Hypothalamus (tissue), 51 donors: ENCODE measurements at places on chromosomes 5 and 9.

DNA sequence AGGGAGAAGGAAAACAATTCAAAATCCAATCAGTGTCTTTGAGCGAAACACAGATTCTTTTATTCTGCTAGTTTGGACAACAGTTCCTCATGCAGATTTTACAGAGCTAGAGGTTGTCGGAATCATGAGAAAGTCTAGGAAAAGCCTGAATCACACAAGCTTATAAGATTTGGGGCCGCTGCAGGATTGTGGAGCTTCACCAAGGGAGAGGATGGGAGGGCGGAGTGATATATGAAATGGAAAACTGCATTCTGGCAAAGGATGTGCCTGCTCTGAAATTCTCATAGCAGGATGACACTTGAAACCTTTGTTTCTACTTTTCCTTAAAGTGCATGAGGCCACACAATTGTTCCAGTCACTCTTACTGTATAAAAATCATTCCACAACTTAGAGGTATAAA is 134.3 kb downstream of the OR2K2 start:
- DNase-seq: no peak

DNA sequence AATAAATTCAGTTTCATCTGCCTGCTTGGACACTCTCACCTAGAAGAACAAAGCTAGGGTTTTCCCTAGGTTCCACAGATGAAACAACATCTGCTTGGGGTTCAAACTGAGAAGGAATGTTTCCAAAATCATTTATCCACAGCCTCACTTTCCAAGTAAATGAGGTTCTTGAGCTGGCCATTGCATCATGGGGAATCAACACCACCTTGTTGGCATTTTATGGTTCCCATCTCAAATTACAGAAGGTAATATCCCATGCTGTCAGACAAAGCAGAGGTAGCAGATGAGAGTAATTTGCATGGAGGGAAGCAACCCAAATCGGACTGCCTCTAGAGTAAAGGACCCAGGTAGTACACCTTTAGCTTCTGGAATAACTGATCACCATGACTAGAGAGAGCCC is 10.5 kb upstream of the NR4A3 start:
- no peak for DNase-seq

DNA sequence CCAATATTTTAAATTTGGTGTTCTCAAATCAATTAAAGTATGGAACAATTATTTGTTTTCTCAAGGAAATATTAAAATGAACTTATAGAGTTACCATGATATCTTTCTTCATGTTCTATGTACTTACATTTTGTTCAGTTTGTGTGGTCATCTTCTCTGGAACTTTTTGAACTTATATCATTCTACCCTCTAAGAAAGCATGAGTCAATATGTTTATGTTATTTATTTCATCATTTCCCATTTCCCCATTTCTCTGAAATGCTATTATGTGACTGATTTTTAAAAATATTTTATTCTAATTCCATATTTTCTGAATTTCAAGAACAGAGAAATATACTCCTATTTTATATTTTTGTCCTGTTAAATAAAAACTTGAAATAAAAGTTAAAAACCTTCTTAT is 123.5 kb upstream of the ACOT12 start:
- DNase-seq: no peak

- no peak for DNase-seq
These were observed 395.3 kb downstream of the OSTF1 start for GRCh38 chr9:75483636-75484035.

- no peak for DNase-seq
These were observed 50.3 kb downstream of the RXRA start for GRCh38 chr9:134376386-134377142.

DNA sequence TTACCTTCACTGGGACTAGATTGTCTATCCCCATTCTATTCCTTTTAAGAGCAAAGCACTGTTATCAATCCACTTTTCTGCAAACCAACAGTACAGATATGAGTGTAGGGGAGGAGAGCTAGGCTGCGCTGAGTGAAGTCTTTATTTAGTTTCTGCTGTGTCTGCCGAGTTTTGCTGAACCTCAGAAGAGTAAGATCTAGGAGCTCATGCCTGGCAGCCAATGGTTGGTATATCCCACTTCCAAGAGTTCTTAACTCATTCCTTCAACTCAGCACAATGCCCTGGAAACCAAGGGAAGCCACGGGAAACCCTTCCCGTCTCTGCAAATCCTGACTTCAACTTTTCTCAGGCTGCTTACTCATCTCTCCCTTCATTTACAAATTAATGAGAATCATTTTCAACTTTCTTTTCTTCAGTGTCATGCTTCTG is 58.0 kb upstream of the JAK2 start:
- DNase-seq: no peak

GRCh38 chr9:88691811-88692210 is 156.8 kb downstream of the NXNL2 start:
- DNase-seq: no peak

- DNase-seq: peak; percentile 6
These were observed 7.9 kb downstream of the GABRP start for GRCh38 chr5:170791325-170791954.

DNA sequence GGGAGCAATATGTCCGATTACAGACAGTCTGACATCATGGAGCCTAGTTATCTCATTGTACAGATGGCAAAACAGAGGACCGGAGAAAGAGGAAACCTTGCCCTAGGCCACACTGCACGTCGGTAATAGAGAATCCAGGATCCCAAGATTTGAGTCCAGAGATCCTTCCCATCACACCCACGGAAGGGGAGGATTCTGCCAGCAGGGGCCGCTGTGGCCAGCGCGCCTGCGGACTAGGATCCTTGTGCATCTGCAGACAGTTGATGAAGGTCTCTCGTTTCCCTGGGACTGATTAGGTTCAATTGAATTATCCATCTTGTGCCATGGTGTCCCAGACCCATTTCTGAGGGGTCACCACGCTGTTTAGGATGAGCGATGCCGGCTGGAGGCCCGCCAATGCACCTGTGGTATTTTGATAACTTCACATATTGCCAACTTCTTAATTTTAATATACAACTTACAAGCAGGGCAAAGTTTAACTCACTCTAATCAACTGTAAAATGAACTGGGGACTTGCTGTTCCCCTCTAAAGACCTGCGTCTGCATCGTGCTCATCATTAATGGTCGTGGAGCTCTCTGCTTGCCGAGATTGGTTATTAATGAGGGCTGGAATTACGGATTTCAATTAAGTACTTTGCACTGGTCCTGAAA is 592.7 kb upstream of the BRINP1 start:
- no peak for DNase-seq

GRCh38 chr5:136743052-136743451 is 377.7 kb upstream of the TRPC7 start:
- DNase-seq: no peak

- no peak for DNase-seq
These were observed 231.3 kb downstream of the NPR3 start for GRCh38 chr5:32942225-32942989.

DNA sequence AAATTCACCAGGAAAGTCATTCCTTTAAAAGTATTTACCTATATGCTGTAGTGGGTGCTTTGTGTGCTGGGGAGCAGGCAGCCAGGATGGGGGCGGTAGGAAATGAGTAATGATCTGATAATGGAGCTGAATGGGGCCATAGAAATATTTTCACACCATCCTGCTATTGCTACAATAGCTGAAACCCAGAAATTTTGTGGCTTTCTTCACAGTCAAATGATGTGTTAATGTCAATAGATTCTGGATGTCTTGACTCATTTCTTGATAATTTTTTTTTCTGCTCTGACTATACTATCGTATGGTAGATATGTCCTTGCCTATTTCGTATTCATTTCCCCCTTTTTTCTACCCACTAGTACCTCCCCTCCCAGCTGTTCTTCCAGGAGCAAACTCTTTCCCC is 59.5 kb downstream of the RORB start:
- no peak for DNase-seq

DNA sequence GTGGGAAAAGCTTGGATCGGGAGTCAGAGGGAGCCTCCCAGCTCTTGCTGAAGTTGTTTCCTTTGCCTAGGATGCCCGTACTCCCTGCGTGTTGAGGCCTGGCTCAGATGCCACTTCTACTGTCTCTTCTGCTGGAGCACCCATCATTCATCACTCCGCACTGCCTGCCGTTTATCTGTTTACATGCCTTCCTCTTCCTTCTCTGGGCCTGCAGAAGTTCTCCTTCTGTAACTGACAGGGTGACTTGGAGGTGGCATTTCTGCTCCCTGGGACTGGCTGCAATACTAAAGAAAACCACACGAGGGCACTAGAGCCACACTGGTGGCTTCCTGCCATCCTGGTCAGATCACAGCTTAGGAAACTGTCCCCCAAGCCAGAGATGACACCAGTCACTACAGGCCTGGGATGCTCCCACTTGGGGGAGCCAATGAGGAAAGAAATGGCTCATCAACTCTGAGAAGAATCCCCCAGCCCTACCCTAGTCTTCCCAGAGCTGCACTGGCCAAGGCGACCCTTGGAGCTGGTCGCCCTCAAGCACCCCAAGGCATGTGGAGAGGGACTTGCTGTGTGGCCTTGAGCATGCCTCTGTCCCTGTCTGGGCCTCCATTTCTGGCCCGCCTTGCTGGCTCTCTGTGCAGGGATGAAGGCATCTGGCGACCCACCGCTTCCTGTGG is 9.7 kb upstream of the SLC25A51 start:
- peak; percentile 79 for DNase-seq

DNA sequence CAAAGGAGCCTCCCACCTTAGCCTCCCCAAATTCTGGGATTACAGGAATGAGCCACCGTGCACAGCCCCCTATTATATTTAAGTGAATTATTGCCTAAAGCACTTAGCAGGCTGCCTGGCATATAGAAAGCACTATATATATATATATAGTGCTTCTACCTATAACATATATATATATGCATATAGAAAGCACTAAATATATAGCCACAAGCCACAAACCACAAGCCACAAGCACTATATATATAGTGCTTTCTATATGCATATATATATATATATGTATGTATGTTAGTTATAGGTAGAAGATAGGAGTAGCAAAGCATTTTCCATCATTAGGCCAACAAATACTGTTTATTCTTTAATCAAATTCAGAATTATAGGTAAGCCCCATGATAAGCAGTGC is 185.8 kb downstream of the CWC27 start:
- DNase-seq: no peak

DNA sequence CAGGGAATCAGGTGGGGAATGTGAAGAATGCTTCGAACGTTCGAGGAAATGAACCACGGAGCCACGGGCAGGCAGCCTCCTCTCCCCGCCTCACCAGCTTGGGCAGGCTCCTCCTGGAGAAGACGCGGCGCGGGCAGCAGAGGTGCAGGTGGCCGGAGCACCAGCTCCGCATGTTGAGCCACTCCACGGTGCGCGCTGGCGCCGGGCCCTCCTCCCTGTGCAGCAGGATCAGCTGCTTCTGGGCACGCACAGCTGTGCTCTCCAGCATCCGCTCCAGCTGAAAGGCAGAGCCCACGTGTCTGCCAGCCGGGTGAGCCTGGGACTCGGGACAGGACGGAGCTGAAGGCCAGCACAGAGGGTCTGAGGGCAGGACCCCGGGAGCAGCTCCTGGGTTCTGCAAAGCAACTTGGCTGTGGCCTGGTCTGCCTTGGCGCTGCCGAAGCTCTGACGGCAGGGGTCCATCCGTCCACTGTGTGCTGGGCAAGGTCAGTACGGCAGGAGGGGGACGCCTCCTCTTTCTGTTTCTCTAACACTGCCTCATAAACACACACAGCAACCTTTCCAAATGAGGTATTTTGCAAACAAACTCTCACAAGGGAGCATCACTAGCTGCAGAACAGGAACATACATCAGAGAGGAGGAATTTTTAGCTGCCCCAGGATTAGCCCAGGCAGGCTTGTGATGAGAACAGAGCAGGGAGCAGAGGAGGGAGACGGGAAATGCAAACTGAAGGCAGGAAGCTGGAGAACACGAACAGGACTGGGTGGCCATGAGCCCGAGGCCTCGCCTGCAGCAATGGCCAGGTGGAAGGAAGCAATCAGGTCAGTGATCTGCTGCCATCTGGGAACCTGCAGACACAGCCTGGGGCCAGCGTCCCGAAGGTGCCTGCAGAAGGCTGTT is 20.1 kb upstream of the NSMF start:
- DNase-seq: peak; percentile 27

- DNase-seq: no peak
These were observed 87.4 kb downstream of the THBS4 start for GRCh38 chr5:80122579-80122978.

DNA sequence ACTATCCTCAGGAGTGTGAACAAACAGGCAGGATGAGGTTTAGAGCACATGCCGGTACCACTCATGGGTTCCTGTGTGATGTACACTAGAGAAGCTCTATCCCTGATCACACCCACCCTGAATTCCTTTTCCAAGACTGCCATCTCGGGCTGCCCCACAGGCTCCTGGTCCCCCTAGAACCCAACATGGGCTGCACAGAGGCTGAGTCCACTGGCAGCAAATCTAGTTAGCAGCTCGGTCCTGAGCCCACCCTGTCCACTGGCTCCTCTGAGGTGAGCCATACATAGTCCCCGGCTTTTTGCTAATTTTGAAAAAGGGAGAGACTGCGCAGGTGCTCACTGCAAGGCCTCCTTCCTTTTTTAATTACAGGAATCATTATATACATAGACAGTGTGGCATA is 227.0 kb downstream of the FSTL4 start:
- DNase-seq: no peak

DNA sequence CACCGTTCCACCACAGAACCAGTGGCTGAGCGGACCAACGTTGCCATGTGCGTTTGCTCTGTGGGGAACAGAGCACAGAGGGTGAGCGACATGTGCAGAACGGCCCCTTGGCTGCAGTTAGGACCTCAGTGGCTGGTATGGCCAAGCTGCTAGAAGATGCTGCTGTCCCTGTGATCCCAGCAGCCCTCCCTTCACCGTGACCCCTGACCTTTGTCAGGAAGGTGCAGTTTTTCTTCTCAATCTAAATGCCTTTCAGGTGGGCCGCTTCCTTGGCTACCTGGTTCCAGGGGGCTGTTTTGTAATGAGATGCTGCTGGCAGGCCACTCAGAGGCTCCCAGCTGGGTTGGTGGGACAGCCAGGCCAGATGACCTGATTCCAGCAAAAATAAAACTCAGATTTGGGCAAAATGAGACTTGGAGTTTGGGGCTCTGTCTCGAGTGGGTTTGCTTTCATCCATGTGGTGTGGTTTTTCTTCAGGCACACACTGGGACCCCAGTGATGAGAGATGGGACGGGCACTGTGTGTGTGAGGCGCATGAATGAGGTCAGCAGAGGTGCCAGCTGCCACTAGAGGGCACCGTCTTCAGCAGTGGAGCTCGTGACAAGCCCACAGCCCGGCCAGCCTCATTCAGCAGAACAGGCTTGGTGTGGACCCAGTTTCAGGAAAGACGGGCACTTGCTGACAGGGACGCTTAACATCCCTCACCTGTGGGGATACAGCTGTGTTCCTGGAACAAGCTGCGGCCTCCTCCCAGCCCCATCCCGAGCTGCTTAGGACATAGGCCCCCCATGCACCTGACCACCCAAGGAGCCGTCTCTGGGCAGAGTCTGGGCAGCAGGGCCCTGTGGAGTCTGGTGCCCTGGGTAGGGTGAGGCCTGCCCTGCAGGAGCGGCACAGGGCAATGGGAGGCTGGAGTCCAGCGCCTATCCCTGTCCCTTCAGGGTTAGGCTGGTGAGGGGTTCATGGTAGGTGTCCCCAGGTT is 4.1 kb downstream of the MRPS2 start:
- DNase-seq: peak; percentile 16
